ENCODE measurements at places on chromosomes 16 and 17. TPM values are rescaled to one million over a fixed set of nuclear protein-coding genes. Genes with fewer than 3 reads are reported as not detected.

DNA sequence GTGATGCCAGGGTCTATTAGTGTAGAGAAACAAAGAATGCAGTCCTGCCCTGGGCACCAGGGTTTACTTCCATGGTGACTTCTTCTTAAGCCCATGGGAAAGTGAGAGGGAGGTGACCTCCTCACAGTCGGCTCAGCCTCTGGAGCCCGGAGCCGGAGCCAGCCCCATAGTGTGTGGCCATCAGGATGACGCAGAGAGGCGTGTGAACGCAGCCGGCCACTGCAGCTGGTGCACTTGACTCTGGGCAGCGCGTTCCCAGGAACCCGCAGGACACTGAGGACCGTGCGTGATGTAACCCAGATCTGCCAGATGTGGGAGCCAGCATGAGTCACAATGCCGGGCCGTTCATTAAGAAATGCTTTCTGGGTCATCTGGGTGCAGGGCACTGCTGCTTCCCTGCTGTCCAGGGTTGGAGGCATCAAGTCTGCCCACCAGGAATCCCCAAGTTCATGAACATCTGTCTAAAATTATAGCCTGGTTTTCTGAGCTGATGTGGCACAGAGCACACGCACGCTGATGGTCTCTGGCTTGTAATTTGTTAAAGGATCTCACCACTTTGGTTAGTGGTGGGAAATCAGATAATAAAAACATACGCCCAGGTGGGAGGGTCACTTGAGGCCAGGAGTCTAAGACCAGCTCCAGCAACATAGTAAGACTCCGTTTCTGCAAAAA lies 114.1 kb downstream of the PITPNC1 start:
- DNase-seq, result no peak

GRCh38 chr17:64320613-64321553 lies 57.8 kb upstream of the TEX2 start:
- peak; percentile 62 for DNase-seq

DNA sequence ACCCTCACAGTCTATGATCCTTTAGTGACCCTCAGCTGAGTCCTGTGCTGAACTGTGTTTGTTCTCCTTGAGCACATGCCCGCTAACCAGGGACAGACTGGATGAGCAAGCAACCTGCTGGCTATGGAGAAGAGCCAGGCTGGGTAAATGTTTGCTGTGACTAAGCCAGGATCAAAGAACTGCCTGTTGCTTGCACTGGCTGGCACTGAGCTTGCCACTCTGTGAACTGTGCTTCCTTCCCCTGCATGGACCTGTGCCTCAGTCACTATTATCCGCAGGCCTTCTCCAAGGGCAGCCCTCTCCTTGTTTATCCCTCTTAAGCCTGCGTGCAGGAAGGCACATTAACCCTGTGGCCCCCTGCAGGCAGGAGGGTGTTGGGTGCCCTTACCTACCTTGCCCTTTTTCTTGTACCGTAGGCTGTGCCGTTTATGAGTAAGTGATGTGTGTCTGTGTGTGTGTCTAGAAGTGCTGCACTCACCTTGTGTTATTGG lies 7.4 kb downstream of the PNPO start:
- DNase-seq, result no peak

- peak; percentile 51 for DNase-seq
Measured at GRCh38 chr16:29729116-29729521, 16.7 kb downstream of the C16orf54 start.

PIRT gene
- total RNA-seq, result not detected

DNA sequence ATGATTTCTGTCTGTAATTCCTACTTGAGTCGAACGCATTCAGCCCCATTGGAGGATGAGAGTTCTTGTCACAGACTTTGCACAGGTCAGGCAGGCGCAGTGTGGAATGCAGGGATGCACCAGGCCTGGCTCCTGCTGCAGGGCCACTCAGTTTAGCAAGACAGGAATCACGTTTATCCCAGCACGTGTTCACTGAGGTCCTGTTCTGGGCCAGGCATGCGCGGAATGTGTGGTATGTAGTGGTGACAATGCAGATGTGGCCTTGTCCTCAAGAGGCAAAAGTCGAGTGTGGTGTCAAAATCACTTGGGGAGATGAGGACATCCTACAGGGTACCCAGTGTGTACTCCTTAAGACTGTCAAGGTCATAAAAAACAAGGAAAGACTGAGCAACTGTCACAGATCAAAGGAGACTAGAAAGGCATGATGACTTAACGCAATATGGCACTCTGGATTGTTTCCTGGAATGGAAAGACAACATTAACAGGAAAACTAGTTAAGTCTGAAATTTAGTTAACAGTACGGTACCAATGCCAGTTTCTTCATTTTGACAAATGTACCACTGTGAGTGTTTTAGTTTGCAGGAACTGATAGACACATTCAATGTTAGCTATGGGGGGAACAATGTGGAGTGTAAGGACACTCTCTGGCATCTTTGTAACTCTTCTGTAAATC lies 121.5 kb upstream of the ADAMTS18 start:
- no peak for DNase-seq

GRCh38 chr16:72284042-72284789 lies 112.3 kb upstream of the PMFBP1 start:
- DNase-seq, result no peak

XAF1 gene
- 1.5 TPM for total RNA-seq

All from dermis microvascular lymphatic vessel endothelial cell (primary cell).